Putamen (tissue), 1 donor: ENCODE measurements at places on chromosomes 13 and 19.
A peak's percentile ranks its signal among the peaks of the same experiment; 100 is the strongest.

GRCh38 chr19:48190288-48190884 is 19.9 kb downstream of the ZSWIM9 start:
- peak; percentile 63 for DNase-seq

GRCh38 chr19:43768273-43769050 is 12.3 kb downstream of the KCNN4 start:
- DNase-seq = no peak

GRCh38 chr13:53005626-53006025 is 23.0 kb upstream of the OLFM4 start:
- no peak for DNase-seq

- no peak for DNase-seq
Measured at GRCh38 chr13:42354241-42355091, 82.5 kb downstream of the AKAP11 start.

DNA sequence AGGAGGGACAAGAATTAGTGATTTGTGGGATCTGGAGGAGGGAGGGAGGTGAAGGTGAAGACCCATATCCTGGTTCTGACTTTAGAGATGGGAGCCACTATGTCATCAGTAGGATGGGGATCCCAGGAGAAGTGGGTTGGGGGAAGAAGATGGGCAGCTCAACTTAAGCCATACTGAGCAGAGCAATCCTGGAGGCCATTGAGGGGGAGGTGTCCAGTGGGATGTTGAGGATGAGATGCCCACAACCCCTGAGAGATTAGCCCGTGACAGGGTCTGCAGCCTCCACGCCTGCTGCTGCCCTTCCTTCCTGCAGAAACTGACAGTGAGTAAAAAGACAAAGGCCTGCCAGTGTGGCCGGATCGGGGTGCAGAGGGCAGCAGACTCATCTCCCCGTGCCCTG is 11.2 kb upstream of the SIGLEC6 start:
- no peak for DNase-seq

- DNase-seq = no peak
Measured at GRCh38 chr13:30824651-30825050, 81.4 kb upstream of the MEDAG start.

DNA sequence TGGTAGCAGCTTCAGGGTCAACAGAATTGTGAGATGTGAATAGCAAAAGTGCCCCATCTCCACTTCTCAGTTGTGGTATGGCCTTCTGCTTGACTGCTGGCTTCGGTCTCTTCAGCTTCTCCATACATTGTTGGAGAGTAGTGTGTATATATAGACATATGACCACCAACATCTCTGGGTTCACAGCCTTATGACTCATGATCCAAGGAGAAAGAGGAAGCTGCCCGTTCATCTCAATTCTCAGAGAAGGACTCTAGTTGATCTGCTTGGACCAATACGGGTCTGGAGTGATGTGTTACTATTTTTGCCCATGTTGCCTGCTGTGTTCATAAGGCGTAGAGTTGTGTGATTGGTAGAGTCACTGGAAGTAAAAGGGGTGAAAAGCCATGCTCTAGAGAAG is 3.6 kb upstream of the COMMD6 start:
- DNase-seq = no peak

- no peak for DNase-seq
Measured at GRCh38 chr13:54805743-54806142, 1777.1 kb downstream of the OLFM4 start.
